ENCODE measurements at places on chromosomes 2 and 18. TPM values are rescaled to one million over a fixed set of nuclear protein-coding genes. Genes with fewer than 3 reads are reported as not detected.
A peak's percentile ranks its signal among the peaks of the same experiment; 100 is the strongest.

DNA sequence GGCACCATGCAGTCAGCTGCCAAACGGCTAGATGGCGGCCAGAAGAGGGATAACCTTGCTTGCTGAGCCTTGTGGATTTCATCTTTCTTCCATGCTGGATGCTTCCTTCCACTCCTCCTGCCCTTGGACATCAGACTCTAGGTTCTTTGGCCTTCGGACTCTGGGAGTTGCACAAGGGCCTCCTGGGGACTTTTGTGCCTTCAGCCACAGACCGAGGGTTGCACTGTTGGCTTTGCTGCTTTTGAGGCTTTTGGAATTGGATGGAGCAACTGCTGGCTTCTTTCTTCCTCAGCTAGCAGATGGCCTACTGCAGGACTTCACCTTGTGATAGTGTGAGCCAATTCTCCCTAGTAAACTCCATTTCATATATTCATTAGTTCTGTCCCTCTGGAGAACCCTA, 31.0 kb downstream of the STRADB start:
- DNase-seq = no peak

The IL18R1 gene
- 0.67 TPM for total RNA-seq

The LRRTM4 gene
- 0.70 TPM for total RNA-seq

DNA sequence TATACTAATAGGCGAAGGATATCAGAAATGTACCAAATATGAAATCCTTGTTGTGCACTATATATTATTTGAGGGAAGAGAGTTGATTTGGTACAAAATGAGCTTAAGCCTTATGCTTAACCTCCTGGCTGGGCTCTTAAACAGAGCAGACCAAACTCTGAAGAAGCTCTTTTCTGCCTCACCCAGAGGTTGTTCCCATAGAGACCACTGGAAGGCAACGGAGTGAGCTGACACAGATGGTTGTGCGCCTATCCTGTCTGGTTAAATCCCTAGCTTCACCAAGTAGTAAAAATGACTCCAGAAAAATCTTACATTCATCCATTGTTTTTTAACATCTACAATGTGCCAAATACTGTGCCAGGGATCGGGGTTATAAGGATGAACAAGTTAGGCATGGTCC, 55.9 kb upstream of the NOL4 start:
- DNase-seq = no peak

The ZC3H15 gene
- total RNA-seq = 25.8 TPM

The MAP2 gene
- total RNA-seq = 2.8 TPM

The TEX44 gene
- not detected for total RNA-seq

DNA sequence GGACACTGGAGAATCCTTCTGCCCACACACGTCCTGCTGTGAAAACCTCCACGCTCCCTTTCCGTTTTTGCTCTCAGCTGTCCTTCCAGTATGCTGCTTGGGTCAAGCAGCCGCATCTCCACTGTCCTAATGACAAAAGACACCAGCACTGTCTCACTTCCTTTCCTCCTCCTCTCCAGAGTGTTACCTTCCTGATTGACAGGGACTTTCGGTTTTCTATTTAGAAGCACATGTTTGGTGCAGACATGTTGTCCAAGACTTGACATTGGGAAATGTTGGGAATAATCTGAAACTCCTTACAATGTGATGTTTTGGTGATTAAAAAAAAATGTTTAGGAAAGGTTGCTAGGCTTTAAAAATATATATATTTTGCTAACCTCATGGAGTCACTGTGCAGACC, 226.6 kb downstream of the FAM210A start:
- DNase-seq = peak; percentile 11

The MAPK4 gene
- 26.9 TPM for total RNA-seq

DNA sequence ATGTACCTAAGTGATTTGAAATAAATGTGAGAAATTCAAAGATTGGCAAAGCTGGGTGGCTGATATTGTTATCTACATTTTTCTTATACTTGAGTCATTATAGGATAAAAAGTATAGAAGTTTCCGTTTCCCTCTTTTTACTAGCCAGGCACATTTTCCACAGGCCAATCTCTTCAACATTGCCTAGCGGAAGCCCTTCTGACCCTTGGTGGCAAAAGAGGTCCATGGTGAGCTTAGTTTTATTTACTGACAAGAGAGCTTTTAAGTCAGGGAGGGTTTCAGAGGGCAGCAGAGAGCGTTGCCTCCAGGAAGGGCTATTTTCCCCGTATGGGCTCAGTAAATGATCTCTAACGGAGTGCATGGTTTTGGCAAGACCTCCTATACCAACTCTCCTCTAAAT, 15.1 kb upstream of the RHOB start:
- no peak for DNase-seq
